ENCODE measurements at places on chromosomes 3 and 15. TPM values are rescaled to one million over a fixed set of nuclear protein-coding genes. Genes with fewer than 3 reads are reported as not detected.

PPARG gene
- total RNA-seq: 0.66 TPM

PTX3 gene
- total RNA-seq: not detected

MAPK6 gene
- total RNA-seq: 97.6 TPM

SNURF gene
- total RNA-seq: 22.8 TPM

CFAP100 gene
- total RNA-seq: not detected

- no peaks in the 10 kb centered on the region for H3K36me3 ChIP-seq
- no peak overlapping the region for H3K4me3 ChIP-seq
- no peak for DNase-seq
- no peak overlapping the region for H3K27ac ChIP-seq
- H3K4me1 ChIP-seq: peaks cover 38% of the 10 kb centered on the region
- H3K27me3 ChIP-seq: no peaks in the 10 kb centered on the region
Measured at GRCh38 chr3:30598668-30599545, 7.5 kb upstream of the TGFBR2 start.

DNA sequence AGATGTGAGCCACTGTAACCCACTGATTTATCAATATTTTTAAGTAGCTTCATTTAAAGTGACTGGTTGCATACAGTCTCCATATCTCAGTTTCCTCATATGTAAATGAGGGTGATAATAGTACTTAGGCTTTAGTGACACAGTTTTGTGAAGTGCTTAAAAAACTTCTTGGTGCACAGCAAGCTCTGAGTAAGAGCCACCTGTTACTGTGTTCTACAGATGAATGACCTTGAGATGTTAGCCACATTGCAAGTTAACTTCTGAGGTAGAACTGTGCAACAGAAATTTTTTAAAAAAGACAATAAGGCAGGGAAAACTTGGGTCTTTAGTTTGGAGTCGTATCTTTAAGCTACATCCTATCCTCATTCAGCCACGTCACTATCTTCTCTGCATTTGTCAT lies 43.1 kb downstream of the PCCB start:
- no peak overlapping the region for H3K4me3 ChIP-seq
- H3K4me1 ChIP-seq: no peaks in the 10 kb centered on the region
- H3K27me3 ChIP-seq: no peaks in the 10 kb centered on the region
- H3K27ac ChIP-seq: no peak overlapping the region
- H3K36me3 ChIP-seq: peaks cover 16% of the 10 kb centered on the region
- no peak for DNase-seq

- H3K4me3 ChIP-seq: no peak overlapping the region
- H3K4me1 ChIP-seq: no peaks in the 10 kb centered on the region
- no peaks in the 10 kb centered on the region for H3K27me3 ChIP-seq
- no peaks in the 10 kb centered on the region for H3K36me3 ChIP-seq
- no peak for DNase-seq
Measured at GRCh38 chr3:79253704-79254103, 514.1 kb downstream of the ROBO1 start.

- no peak for DNase-seq
- H3K36me3 ChIP-seq: peaks cover 5% of the 10 kb centered on the region
- no peak overlapping the region for H3K27ac ChIP-seq
Measured at GRCh38 chr3:63918321-63918720, 6.1 kb upstream of the SCAANT1 start.

- H3K27ac ChIP-seq: no peak overlapping the region
- no peak for DNase-seq
- H3K36me3 ChIP-seq: no peaks in the 10 kb centered on the region
Measured at GRCh38 chr3:89212619-89213018, 105.2 kb downstream of the EPHA3 start.

- no peak for DNase-seq
- no peak overlapping the region for H3K4me3 ChIP-seq
- H3K36me3 ChIP-seq: peaks cover 3% of the 10 kb centered on the region
- H3K27ac ChIP-seq: no peak overlapping the region
Measured at GRCh38 chr3:17399586-17399985, 342.8 kb downstream of the TBC1D5 start.

GRCh38 chr3:4523710-4524698 lies 30.9 kb downstream of the ITPR1 start:
- no peaks in the 10 kb centered on the region for H3K27me3 ChIP-seq
- peaks cover 8% of the 10 kb centered on the region for H3K4me1 ChIP-seq
- H3K36me3 ChIP-seq: peaks cover 5% of the 10 kb centered on the region
- H3K4me3 ChIP-seq: no peak overlapping the region
- no peak overlapping the region for H3K27ac ChIP-seq
- no peak for DNase-seq

- H3K27ac ChIP-seq: no peak overlapping the region
- H3K36me3 ChIP-seq: no peaks in the 10 kb centered on the region
- H3K27me3 ChIP-seq: no peaks in the 10 kb centered on the region
- H3K4me1 ChIP-seq: no peaks in the 10 kb centered on the region
Measured at GRCh38 chr3:58742239-58742638, 75.7 kb upstream of the FAM3D start.

DNA sequence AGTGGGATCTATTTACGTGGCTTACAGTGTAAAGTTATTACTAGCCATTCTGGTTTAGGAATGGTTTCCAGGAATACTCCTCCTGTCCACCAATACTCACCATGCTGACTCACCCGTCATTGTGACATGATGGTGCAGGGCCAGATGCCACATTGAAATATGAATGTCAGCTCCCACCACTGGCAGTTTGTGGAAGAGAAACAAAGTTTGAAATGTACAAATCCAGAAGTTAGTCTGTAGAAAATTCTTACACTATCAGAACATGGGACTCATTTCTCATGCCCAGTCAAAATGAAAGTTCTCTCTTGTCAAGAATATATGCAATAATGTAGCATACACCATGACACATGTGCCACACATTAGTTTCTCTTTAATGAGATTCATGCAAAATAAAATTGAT lies 14.4 kb upstream of the TSPAN3 start:
- H3K27ac ChIP-seq: no peak overlapping the region
- H3K4me3 ChIP-seq: no peak overlapping the region
- H3K27me3 ChIP-seq: no peaks in the 10 kb centered on the region
- H3K4me1 ChIP-seq: peaks cover 7% of the 10 kb centered on the region

DNA sequence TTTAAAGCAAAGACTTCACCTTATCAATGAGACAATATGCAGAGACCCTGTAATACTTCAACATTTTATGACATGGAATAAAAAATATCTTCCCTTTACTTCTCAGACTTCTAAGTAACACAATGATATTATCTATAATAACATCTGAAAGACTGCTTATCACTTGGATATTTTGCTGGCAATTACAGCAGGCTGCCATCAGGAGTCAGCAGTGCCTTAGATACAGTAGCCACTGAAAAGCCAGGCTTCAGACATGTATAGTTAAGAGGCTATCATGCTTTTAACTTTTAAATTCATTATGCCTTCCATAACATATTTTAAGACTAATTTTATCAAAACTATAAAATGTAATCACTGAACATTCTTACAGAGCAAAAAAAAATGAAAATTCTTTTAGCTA lies 227.5 kb downstream of the NEK10 start:
- H3K4me1 ChIP-seq: no peaks in the 10 kb centered on the region
- H3K27me3 ChIP-seq: no peaks in the 10 kb centered on the region
- no peak overlapping the region for H3K4me3 ChIP-seq
- no peak overlapping the region for H3K27ac ChIP-seq

DNA sequence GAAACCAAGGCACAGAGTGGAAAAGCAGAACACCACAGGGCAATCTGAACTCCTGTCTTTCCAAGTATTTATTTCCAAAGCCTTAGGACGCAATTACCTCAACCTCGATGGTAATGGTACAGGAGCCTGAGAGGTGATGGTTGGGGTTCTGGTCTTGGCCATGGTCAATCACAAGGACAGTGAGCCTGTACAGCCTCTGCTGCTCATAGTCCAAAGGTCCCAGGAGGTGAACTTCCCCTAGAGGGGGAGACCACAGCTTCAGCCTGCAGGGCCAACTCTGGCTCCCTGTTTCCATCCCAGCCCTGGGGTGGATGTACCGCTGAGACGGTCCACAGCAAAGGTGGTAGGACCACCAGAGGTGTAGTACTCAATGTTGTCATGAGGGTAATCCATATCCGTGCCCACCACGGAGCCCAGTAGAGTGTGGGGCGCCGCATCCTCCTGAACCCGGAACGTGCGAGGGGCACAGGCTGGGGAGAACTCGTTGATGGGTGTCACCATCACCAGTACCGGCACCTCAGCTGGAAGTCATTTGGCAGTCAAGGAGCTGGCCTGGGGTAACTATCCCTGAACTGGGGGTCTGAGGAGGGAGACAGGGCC lies 6.1 kb downstream of the CDHR4 start:
- no peak overlapping the region for H3K4me3 ChIP-seq
- H3K27me3 ChIP-seq: no peaks in the 10 kb centered on the region
- peaks cover 5% of the 10 kb centered on the region for H3K4me1 ChIP-seq
- no peaks in the 10 kb centered on the region for H3K36me3 ChIP-seq
- H3K27ac ChIP-seq: no peak overlapping the region
- no peak for DNase-seq

DNA sequence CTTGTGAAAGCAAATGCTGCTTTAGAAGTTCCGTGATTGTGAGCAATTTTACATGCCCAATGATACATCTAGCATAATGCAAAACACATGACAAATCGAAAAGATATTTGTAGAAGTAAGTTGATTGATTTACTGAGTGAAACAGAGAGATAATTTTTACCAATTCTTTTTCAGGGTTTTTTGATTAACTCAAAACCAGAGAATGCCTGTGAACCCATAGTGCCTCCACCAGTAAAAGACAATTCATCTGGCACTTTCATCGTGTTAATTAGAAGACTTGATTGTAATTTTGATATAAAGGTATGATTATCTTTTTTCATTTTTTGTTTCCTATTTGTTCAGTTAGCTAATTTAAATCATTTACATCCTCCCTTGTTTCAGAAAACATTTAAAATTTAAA lies 58.8 kb downstream of the RNF13 start:
- no peaks in the 10 kb centered on the region for H3K4me1 ChIP-seq
- H3K27ac ChIP-seq: no peak overlapping the region
- no peak overlapping the region for H3K4me3 ChIP-seq
- H3K27me3 ChIP-seq: no peaks in the 10 kb centered on the region
- no peak for DNase-seq
- H3K36me3 ChIP-seq: no peaks in the 10 kb centered on the region

DNA sequence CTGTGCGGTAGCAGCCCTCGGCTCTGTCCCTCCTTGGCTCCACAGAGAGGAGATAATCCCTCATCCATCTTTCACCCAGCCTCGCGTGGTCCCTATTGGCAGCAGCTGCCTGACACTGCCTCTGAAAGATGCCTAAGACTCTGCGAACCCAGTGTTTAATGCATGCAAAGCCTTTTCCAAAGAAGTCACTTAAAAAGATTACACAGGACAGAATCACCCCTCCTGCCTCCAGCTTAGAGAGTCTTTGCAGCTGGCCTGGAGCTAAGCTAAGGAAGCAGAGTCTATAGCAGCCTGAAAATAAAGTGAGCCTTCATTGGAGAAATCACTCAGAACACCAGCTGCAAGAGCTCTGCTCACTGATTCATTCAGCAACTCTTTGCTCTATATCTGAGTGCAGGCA lies 247.2 kb downstream of the SHQ1 start:
- no peaks in the 10 kb centered on the region for H3K36me3 ChIP-seq
- H3K4me3 ChIP-seq: no peak overlapping the region
- no peak overlapping the region for H3K27ac ChIP-seq
- DNase-seq: no peak

- no peak for DNase-seq
- no peak overlapping the region for H3K27ac ChIP-seq
- H3K36me3 ChIP-seq: no peaks in the 10 kb centered on the region
- H3K27me3 ChIP-seq: no peaks in the 10 kb centered on the region
- no peaks in the 10 kb centered on the region for H3K4me1 ChIP-seq
Measured at GRCh38 chr3:39186692-39187151, 5.7 kb downstream of the XIRP1 start.

DNA sequence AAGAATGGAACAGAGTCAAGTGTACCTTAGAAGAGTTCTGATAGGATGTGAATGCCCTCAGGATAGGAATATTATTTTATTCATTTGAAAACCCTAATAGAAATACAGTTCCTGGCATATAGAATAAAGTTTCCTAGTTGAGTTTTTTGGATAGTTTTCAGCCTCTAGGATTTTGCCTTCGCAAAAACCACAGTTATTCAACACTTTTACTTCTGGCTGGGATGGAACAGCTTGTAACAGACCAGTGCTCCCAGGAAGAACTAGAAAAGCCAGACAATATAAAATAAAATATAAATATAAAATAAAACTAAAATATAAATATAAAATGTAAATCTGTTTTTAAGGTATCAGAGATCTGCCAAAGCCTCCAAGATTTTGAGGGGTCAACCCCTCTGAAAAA lies 27.5 kb upstream of the RARB start:
- no peaks in the 10 kb centered on the region for H3K36me3 ChIP-seq
- no peak for DNase-seq
- H3K4me3 ChIP-seq: no peak overlapping the region
- no peaks in the 10 kb centered on the region for H3K27me3 ChIP-seq

- no peaks in the 10 kb centered on the region for H3K36me3 ChIP-seq
- no peak overlapping the region for H3K4me3 ChIP-seq
- DNase-seq: no peak
- H3K4me1 ChIP-seq: no peaks in the 10 kb centered on the region
- no peaks in the 10 kb centered on the region for H3K27me3 ChIP-seq
Measured at GRCh38 chr3:175608356-175608755, 749.2 kb downstream of the NAALADL2 start.

- no peak for DNase-seq
- no peak overlapping the region for H3K4me3 ChIP-seq
- no peaks in the 10 kb centered on the region for H3K36me3 ChIP-seq
- no peaks in the 10 kb centered on the region for H3K4me1 ChIP-seq
- H3K27me3 ChIP-seq: no peaks in the 10 kb centered on the region
Measured at GRCh38 chr15:27428151-27428550, 457.2 kb downstream of the GABRG3 start.

GRCh38 chr15:64051093-64051402 lies 4.8 kb upstream of the DAPK2 start:
- peaks cover 5% of the 10 kb centered on the region for H3K4me1 ChIP-seq
- H3K4me3 ChIP-seq: no peak overlapping the region
- no peak for DNase-seq
- H3K27ac ChIP-seq: no peak overlapping the region
- H3K36me3 ChIP-seq: no peaks in the 10 kb centered on the region
- H3K27me3 ChIP-seq: no peaks in the 10 kb centered on the region

DNA sequence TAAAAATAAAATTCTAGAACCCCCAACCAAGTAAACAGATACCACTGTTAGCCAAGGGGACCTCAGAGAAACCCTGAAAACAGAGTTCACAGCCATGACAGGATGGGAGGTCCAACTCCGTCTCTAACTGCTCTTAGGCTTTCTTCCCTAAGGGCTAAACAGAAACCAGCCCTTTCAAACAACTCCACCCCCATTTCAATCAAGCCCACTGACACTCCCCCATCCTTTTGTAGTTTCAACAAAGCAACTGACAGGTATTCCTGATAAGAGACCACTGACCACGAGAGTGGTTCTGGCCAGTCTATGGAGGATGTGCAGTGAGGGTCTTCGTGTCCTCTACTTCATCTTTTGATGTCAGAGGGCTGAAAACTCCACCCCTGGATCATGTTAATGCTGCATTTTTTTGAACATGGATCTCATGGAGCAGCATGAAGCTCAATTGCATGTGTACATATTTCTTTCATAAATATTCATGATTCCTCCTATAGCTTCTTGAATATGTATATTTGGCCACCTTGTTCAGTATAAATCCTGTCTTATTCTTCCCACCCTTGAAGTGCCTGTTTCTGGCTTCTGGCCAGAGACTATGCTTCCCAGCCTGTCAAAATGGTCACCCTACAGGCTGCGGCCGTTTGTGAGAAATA lies 222.6 kb downstream of the OSBPL10 start:
- H3K27ac ChIP-seq: no peak overlapping the region
- H3K36me3 ChIP-seq: no peaks in the 10 kb centered on the region
- no peak overlapping the region for H3K4me3 ChIP-seq
- no peak for DNase-seq

Measured in CD8-positive, alpha-beta memory T cell (primary cell).